Stimulated activated CD8-positive, alpha-beta memory T cell treated with anti-CD3 and anti-CD28 coated beads, Interleukin-4, amount 100 ng/mL, for 1 hour (primary cell): ENCODE measurements at places on chromosomes 1 and 21.

DNA sequence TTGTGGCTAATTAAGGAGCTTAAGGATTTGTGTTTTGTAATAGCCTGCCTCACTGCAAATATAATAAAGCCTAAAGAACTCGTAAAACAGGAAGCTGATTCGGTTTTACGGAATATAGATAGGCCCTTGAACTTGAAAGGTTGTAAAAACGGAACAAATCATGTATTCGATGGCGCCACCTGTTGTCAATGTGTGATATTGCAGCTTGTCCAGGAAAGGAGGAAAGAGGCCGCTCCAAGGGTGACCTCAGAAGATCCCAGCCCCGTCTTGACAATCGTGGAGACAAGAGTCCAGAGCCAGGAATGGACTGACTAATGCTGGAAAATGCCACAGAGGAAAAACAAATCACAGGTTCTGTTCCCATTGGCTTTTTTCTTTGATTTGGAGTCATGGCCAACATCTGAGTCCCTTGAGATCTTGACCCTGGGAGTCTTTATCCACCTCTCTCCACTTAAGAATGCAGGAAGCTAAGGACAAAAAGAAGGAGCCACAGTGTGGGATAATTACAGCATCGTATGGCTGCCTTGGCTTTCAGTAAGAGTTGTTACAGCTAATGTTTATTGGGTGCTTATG is 7.0 kb upstream of the IGSF21 start:
- no peak for DNase-seq

DNA sequence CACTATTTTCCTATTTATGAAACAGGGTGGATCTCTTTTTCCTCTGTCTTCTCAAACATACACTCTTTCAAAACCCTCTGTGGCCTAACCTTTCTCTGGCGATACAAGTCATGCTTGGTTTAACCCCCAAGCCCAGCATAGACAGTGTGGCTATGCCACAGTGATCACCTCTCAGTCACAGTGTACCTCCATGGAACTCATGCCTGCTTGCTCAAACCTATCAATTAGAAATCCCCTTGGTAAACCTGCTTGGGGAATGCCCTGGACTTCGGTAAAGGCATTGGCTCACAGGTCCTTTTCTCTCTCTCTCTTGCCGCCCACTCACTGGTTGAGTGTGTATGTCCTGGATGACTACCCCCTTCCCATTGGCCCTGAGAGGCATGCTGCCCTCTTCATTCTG is 147.5 kb downstream of the CYYR1 start:
- DNase-seq: no peak

- DNase-seq: peak; percentile 34
Measured at GRCh38 chr21:42193131-42193671, 25.7 kb upstream of the ABCG1 start.

- DNase-seq: no peak
Measured at GRCh38 chr1:166902279-166902678, 26.2 kb upstream of the TADA1 start.

- DNase-seq: no peak
Measured at GRCh38 chr1:169364948-169365347, 2.6 kb downstream of the NME7 start.

GRCh38 chr1:89201106-89201794 is 2.5 kb upstream of the GBP4 start:
- DNase-seq: no peak

DNA sequence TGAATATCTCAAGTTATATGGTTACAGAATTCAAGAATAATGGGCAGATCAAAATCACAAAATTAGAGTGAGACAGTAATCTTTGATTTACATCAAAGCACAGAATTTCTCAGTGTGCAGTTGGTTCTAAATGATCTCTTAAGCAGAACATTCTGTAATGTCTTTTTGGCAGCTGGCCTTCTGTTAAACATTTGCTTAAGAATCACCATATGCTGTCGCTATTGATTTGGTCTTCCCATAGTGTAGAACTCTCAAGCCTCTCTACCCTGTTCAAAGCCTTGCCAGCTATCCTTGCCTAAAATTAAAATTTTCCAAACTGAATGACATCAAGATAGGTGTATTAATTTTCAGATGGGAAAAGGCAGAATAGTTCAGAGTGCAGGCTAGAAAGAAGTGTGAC is 38.9 kb upstream of the ERO1B start:
- no peak for DNase-seq

DNA sequence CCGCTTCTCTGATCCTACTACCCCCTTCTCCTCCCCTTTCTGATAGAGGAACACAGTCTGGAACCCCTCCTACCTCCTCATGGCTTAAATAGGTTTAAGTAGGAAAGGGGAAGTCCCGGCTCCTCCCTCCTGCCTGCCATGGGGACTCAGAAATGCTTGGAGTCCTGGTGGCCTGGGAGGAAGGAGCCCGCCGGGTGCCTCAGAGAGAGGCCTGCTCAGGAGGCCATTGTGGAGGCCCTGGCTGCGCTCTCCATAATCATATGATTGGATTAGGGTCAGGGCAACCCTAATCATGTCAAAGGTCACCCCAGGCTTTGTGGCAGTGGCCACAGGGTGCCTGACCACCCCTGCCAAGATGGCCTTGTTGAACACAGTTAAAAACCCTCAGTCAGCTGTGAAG is 29.0 kb downstream of the WNT3A start:
- no peak for DNase-seq

GRCh38 chr1:226763905-226764264 is 24.8 kb upstream of the ITPKB start:
- no peak for DNase-seq

GRCh38 chr1:71586030-71586429 is 505.2 kb upstream of the ZRANB2 start:
- DNase-seq: no peak
